ENCODE measurements at places on chromosomes 1 and 21. TPM values are rescaled to one million over a fixed set of nuclear protein-coding genes. Genes with fewer than 3 reads are reported as not detected.

FCGR3A gene
- total RNA-seq: 8.6 TPM

RIPK4 gene
- 0.99 TPM for total RNA-seq

ACADM gene
- 51.2 TPM for total RNA-seq

RIMKLA gene
- 4.3 TPM for total RNA-seq

DNA sequence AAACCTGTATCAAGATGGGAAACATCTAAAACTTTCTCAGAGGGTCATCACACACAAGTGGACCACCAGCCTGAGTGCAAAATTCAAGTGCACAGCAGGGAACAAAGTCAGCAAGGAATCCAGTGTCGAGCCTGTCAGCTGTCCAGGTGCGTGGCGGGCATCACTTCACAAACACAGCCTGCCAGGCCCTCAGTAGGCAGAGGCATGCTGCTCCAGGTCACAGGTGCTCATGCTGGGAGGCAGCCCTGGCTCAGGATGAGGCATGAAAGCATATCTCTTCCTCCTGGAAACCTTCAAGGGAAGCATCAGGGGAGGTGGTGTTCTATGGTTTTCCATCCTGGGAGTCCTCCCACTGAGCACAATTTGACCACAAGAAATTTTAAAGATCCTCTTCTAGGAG lies 6.3 kb downstream of the CD2 start:
- H3K36me3 ChIP-seq: no peaks in the 10 kb centered on the region
- no peaks in the 10 kb centered on the region for H3K4me1 ChIP-seq
- H3K27me3 ChIP-seq: no peaks in the 10 kb centered on the region
- DNase-seq: no peak
- no peak overlapping the region for H3K4me3 ChIP-seq
